ENCODE measurements at places on chromosomes 2 and 18. TPM values are rescaled to one million over a fixed set of nuclear protein-coding genes. Genes with fewer than 3 reads are reported as not detected.

- no peak for DNase-seq
These were observed 15.7 kb downstream of the CCDC85A start for GRCh38 chr2:56199492-56199891.

NT5DC4 gene
- total RNA-seq, result not detected

DNA sequence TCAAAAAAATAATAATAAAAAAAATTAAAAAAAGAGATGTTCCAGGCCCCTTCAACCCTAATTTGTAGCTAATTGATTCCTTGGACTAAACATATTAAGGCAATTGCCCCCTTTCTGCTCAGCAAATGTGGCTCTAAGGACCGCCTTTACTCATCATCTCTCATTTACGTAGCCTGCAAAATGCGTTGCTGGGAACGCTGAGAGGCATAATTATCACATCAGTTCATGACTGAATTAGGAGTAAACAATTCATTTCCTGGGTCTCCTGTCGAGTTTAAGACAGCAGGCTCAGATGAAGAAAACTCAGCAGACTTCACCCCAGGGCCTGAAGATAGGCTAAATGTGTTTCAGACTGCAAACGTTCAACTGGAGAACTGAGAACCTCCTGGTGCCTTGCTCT lies 413.5 kb downstream of the NBAS start:
- DNase-seq, result no peak

SIX2 gene
- total RNA-seq, result not detected

DNA sequence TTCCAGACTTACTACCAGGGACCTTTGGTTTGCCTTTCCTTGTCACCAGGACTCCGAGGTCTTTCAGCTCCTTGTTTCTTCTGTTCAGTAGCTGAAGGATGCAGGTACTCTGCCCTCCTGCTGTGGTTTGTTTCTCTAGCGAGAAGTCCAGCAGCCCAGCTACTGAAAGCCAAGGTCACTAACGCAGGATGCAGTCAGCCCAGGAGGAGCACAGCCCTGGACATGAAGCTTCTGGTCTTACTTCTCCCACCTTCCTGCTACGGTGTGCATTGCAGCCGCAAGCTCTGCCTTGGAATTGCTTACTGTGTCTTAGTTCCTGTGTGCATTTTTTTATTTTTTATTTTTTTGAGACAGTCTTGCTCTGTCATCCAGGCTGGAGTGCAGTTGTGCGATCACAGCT lies 62.4 kb downstream of the DGKD start:
- DNase-seq, result no peak

- no peak for DNase-seq
These were observed 272.7 kb upstream of the DOK6 start for GRCh38 chr18:69127873-69128500.

DNA sequence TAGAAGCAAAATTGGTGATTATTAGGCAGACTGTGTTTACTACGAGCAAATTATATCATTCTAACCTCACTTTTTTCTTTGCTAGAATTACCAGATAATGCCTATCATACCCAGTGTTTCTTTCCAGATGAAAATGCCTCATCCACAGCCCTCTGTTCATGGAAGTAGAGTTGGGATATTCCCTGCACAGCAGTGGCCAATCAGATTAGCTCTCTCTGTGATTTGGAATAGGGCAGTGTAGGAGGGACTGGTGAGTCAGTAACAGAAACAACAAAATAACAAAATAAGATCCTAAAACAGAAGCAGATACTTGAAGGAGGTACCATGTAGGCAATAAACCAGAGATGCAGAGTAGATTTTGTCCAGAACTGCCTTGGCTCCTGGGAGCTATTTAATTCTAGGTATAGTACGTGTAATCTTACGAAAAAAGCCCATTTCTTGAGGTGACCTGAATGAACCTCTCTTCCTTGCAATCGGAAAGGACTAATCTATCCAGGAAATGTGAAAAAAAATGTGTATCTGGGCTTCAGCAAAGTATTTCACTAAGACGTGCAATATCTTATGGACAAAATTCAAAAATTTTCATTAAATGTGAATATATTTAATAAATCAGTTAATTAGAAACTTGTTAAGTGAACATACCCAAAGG lies 18.4 kb upstream of the TMEM17 start:
- DNase-seq, result no peak

CAD gene
- total RNA-seq, result 63.0 TPM

DNA sequence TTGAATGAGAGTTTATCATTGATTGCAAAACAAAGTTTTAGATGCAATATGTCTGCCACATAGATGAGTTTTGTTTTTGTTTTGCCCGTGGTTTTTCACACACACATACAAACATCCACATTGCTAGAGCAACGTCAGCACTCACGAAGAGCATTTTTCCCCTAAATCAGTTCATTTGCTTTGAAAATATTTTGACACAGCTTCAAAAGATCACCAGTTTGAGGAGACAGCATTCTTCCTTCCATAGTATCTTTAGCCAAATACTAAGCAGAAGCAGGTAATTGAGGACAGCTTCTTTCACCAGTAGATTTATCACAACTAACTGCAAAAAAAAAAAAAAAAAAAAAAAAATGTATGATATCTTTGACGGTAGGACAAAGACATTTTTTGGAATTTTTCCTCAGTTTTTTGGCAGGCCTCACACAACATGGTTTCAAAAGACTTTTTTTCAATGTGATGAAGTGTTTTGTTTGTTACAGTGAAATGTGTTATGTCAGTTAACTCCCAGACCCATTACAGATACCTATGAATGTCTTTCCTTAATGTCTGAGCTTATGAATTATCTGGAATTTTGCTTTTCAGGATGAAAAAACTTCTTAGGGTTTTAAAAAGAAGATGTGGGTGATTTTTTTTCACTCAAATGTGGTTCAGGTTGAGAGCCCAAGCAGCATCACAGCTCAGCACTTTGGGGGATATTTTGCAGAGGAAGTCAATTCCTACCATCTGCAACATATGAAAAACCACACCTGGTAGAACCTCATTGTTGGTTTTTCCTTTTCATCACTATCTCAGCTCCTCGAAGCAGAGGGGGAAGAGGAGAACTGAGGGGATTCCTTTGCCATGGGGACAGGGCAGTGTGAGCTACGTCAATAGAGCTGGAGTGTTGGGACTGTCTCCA lies 31.6 kb downstream of the AOX1 start:
- peak; percentile 6 for DNase-seq
